Activated CD4-positive, CD25-positive, alpha-beta regulatory T cell treated with anti-CD3 and anti-CD28 coated beads, Interleukin-2, amount 50 U/mL, for 72 hours (primary cell): ENCODE measurements at places on chromosomes 6 and 20.

DNA sequence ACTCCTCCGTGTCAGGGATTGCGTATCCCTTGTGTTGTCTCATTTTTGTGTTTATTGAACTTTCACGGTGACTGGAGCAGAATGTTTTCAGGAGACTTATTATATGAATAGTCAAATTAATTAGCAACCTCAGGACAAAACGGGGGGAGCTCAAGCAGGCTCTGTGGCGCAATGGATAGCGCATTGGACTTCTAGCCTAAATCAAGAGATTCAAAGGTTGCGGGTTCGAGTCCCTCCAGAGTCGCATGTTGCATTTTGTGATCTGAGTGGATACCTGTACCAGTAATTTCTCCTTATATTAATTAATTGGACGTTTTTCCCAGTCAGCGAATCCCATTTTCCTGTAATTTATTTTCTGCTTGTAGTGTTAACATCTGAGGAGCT is 89.1 kb upstream of the ZNF184 start:
- no peak for DNase-seq

- DNase-seq: no peak
Observed at GRCh38 chr20:50996901-50997865, 25.7 kb downstream of the KCNG1 start.

DNA sequence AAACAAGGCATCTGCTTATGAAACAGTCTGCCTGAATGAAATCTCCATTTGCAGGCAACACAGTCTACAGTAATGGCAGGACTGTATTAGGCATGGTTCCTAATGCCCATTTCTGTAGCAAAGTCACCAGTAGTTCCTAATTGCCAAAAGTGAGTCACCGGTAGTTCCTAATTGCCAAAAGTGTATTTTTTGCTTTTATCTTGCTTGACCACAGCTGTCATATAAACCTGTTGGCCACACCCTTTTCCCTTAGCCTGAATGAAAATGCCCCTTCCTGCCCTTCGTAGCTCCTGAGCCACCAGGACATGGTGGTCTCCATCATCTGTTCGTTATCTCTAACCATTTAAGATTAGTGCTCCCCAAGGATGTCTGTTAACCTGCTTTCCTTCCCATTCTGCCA is 34.5 kb downstream of the MTHFD1L start:
- no peak for DNase-seq

- DNase-seq: no peak
Observed at GRCh38 chr6:54719131-54719530, 127.4 kb upstream of the FAM83B start.
